ENCODE measurements at places on chromosomes 16 and 17.

GRCh38 chr16:31458844-31459686, at the start of gene ARMC5:
Gene ARMC5, plus strand, starts transcription at chr16:31459501. Its CDS starts 24 bp downstream, at chr16:31459525.
- peak; percentile 98 for DNase-seq

GRCh38 chr16:87412996-87413421, 20.9 kb downstream of the MAP1LC3B start:
- DNase-seq: no peak

GRCh38 chr16:9596788-9597187, 505.3 kb downstream of the HAPSTR1 start:
- DNase-seq: no peak

DNA sequence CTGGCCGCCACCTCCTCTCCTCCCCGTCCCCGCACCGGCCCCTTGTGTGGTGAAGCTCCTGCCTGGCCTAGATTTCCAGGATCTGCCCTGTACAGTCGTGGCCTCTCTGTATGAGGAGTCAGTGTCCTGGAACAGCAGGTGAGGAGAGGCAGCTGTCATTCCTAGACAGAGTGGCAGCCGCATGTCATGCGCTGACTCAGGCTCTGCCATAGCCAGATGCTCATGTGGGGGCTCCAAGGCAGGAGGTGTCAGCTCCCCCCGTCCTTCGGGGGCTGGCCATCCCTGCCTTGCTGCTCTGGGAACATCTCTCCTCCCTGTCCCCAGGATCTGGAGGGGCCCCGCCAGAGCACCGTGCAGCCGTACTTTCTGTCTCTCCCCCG, 60.4 kb downstream of the BAIAP2 start:
- no peak for DNase-seq

DNA sequence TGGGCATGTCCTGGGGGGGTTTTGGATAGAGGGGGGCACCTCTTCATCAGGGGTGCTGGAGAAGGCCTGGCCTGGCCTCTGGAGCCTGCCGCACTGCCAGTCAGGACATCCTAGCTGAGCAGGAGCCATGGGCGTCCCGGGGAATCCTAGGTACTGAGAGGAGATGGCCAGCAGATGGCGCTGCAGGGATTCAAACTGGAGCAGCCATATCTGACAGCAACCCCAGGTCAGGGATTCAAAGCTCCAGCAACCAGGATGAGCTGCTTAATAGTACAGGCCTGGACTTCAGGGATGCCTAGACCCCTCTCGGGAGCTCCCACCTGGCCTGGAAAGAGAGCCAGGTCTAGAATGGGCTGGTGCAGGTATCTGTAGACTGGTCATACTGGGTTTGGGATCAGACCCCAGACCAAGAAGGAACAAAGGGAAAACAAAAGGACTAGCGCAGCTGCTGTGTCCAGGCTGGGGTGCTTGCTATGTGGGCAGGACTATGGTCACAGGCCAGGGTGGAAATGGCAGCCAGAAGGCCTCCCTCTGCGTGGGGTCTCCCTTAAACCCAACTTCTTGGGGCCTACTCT, 306.9 kb upstream of the RBFOX1 start:
- DNase-seq: peak; percentile 23

DNA sequence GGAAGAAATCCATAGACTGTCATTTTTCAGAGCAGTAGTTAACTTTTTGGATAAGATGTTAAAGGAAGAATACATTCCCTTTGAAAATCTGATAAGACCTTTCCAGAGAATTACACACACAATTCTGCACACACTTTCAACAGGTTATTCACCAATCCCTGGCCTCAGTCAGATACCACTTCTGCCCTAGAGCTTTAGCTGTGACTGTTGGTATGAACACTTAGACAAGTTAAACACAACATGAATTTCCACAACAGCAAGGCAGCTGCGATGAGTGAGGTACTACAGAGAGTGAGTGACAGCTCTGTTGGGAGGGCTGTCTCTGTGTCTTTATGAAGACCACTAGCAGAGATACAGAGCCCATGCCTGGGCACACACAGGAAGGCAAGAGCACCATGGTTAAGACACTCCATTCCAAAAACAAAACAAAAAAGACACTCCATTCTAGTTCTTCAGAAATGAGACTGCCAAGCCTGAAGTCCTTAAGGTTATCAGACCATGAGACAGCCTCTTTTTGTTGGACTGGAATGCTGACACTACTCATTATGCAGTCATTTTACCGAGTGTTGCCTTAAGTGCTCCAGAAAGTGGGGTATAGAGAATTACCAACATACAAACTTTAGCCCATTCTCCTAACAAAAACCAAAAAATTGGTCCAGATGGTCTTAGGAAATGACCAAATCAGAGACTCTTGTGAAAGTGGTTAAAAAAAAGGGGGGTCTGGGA, 42.4 kb downstream of the TOM1L2 start:
- no peak for DNase-seq

GRCh38 chr16:23288726-23289512, 13.2 kb upstream of the SCNN1B start:
- DNase-seq: no peak

GRCh38 chr16:85171759-85172454, 59.6 kb upstream of the CIBAR2 start:
- no peak for DNase-seq

DNA sequence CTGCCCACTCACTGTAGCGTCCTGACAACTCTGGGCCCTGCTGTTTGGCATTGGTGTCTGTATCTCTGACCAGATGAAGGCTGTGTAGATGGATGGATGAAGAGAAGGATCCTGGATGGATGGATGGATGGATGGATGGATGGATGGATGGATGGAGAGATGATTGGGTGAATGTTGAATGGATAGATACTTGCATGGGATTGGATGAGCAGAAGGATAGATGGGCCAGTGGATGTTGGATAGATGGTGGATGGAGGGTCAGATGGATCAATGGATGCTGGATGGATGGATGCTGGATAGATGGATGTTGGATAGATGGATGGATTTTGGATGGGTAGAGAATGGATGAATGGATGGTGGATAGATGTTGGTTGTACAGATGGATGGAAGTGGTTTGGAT, 179.6 kb upstream of the GSE1 start:
- DNase-seq: no peak

- DNase-seq: no peak
These were observed 135.8 kb downstream of the FOXL1 start for GRCh38 chr16:86714166-86714565.

DNA sequence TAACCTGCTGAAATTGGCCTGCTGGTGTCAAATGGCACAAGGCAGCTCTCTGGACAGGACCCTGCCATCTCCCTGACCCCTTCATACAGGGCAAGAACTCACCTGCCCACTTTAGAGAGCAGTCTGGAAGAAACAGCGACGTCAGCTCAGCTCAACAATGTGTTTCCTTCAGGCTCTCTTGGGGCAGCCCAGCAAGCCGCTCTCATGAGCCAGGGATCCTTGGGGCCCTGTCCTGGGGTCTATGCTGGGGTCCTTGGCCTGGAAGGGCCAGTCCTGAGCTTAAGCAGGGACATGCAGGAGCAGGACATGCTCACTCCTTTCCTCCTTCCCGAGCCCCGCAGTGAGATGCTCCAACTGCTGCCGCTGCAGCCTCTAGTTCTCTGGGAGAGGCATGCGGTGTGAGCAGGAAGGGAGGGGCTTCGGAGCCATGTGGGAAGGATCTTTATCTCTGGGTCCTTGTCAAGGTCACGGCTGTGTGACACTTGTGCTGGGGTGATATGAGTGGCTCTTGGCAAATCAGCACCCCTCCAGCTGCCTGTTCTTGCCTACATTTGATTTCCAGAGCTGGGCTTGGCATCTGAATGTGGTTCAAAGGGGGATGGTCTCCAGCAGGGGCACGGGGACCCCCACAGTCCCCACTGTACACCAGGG, 3.4 kb downstream of the C1QTNF1 start:
- DNase-seq: no peak

- no peak for DNase-seq
These were observed 81.3 kb downstream of the SMG6 start for GRCh38 chr17:2222301-2222700.

DNA sequence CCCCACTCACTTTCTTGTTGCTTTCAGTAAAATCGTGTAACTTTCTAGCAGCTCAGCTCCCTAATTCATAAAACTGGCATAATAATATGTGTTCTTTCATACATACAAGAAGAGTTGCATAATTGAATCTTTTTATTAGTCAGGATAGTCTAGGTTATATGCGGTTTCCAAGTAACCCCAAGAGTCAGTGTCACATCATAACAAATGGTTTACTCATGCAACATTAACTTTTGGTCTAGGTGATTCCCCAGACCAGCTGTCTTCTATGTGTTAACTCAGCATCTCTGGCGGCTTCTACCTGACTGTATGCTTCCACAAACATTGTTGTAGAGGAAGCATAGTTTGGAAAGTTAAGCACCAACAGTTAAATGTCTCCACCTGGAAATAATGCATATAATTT, 1000.4 kb downstream of the CDH11 start:
- DNase-seq: no peak

- DNase-seq: no peak
These were observed 264.1 kb downstream of the PHKB start for GRCh38 chr16:47725188-47725695.

- no peak for DNase-seq
These were observed 3.3 kb upstream of the RIPOR1 start for GRCh38 chr16:67525176-67525860.

DNA sequence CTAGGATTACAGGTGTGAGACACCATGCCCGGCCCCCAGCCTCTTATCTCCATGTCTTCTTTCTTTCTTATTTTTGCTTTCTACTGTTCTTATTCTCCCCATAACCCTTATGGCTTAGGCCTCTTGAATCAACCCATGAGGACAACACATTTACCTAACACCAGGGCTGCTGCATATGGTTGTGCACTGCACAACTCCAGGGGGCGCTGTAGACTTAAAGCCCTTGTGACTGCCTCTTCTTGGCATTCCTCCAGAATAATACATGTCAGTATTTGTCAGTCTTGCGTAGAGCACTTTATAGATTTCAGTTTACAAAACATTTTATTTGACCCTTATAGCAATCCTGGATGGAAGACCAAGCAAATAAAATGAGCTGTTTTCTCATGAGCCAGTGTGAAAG, 225.0 kb upstream of the SALL1 start:
- no peak for DNase-seq

DNA sequence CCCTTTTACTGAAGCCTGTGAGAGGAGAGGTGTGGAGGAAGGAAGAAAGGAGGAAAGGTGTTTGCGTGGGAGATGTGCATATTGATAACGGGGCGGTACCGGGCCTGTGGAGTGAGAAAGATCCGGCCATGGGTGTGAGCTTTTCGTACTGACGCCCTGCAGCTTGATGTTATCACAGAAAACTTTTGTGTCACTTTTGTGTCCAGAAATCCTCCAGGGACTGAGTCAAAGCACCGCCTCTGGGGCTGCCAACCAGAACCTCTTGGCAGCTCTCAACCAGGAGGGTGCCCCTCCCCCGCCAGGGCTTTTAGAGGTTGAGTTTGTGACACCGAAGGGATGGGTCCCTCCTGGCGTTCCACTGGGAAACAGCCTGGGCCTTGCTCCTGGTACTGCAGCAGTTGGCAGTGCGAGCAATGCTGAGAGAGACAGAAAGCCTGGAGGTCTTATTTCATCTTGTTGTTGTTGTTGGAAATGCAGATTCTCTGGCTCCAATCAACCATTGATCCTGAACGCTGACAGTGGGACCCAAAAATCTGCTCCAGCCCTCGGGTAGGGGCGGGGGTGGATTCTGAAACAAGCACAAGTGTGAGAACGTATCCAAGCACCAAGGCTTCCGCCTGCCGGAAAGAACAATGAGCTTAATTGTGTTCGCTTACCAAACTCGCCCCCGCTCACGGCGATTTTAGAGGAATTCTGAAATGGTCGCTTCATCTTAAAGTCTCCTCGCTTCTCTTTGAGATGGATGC, 65.0 kb downstream of the CRISPLD2 start:
- no peak for DNase-seq

DNA sequence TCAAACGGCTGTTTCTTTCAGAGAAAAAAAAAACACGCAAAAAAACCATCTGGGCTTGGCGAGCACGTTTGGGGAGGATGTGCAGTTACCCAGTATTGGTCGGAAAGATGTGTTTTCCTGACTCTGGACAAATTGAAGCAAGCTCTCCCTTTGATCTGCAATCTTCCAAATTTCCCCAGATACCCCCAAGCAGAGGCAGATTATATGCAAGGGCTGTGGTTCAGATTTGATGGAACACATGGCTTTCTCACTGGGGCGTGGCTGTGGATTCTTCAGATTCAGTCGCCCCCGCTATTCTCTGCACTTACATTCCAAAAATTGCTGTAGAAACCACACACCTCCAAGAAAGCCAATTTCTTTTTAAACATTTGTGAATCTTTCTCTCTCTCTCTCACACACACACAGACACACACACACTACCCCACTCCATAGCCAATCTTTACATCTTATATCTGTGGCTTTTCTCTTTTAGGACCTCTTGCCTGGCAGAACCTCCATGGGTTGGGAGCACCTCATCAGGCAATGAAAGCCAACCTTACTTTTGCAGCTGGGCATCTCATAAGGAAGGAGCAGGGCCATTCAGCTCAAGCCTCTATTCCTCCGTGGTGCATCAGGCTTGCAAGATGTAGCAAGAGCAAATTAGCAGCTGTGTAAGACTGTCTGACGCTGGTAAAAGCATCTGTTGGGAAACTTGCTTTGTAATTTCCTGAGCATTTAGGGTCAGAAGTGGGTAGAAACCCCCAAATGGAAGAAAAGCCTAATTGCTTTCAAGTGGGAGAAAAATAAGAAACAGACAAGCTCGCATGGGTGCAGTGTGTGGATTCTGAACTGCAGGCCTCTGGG, 103.9 kb upstream of the FAM20A start:
- no peak for DNase-seq

DNA sequence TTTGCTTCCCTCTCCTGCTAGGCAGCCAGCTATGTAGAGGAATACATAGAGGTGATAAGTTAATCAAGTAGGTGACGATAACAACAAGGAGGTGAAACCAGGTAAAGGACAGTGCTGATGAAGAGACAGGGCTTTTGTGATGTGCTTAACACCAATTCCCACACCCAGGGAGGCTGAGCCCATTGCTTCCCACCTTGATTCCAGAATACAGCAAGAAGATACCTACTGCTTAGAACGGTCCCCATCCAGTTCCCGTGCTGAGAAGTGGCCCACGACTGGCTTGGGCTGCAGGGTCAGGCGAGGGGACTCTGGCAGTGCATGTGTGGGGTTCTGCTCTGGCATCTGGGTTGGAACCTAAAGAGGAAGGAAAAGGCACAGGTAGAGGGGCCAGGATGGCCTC, 16.1 kb upstream of the GFAP start:
- DNase-seq: no peak

DNA sequence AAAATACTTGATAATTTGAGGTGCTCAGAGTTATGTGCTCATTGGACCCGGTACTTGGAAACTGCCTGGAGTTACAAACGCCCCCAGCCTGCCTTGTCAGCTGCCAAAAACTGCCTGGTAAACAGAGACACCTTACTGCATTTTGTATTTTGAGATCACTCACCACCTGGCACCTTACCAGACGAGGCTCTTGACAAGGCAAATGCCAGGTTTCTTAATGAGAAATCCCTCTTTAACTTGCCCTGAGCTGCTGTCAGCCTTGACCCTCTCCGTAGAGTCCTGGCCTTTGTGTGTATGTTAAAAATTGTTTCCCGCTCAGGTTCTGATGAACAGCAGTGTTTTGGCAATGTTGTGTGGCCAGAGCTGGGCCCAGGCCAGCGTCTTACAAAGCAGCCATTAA, 28.8 kb downstream of the SYT17 start:
- DNase-seq: no peak

GRCh38 chr16:56315955-56316354, 109.4 kb downstream of the AMFR start:
- DNase-seq: no peak

All from hematopoietic multipotent progenitor cell treated with erythropoietin and hydrocortisone succinate and interleukin-3 and kit ligand, for 17 days (in vitro differentiated cells).